ENCODE measurements at places on chromosomes 3 and 15. TPM values are rescaled to one million over a fixed set of nuclear protein-coding genes. Genes with fewer than 3 reads are reported as not detected.

ZNF770 gene
- 30.5 TPM for total RNA-seq

SNUPN gene
- total RNA-seq = 18.1 TPM

RARB gene
- total RNA-seq = 11.2 TPM

ASB14 gene
- total RNA-seq = not detected

TEX55 gene
- not detected for total RNA-seq

MEX3B gene
- 0.48 TPM for total RNA-seq

C3orf49 gene
- not detected for total RNA-seq

PROS1 gene
- total RNA-seq = 46.5 TPM

LRRC3B gene
- 0.16 TPM for total RNA-seq

LINGO1 gene
- total RNA-seq = 1.7 TPM

SRPRB gene
- total RNA-seq = 38.5 TPM

TMEM212 gene
- total RNA-seq = not detected

SLCO2A1 gene
- total RNA-seq = 54.2 TPM

FHIT gene
- total RNA-seq = 10.9 TPM

RHOV gene
- total RNA-seq = not detected

VPS18 gene
- 31.9 TPM for total RNA-seq

IDH3A gene
- 67.4 TPM for total RNA-seq

NRROS gene
- total RNA-seq = 18.2 TPM

C15orf62 gene
- 1.3 TPM for total RNA-seq

IQGAP1 gene
- 320 TPM for total RNA-seq

MYZAP gene
- 13.1 TPM for total RNA-seq

CLRN1 gene
- total RNA-seq = not detected

GOLGA8T gene
- 1.2 TPM for total RNA-seq

CALML4 gene
- 8.7 TPM for total RNA-seq

GOLGA6L7 gene
- not detected for total RNA-seq

TLR9 gene
- total RNA-seq = not detected

ALDH1A3 gene
- 1,088 TPM for total RNA-seq

SCN11A gene
- total RNA-seq = 0.63 TPM

SPINT1 gene
- total RNA-seq = 16.2 TPM

SLC22A14 gene
- 0.65 TPM for total RNA-seq

SLITRK3 gene
- total RNA-seq = 0.16 TPM

SUCNR1 gene
- 1.1 TPM for total RNA-seq

EDC3 gene
- total RNA-seq = 22.7 TPM

AEN gene
- 60.2 TPM for total RNA-seq

TRH gene
- total RNA-seq = 0.65 TPM

CCDC9B gene
- 1.1 TPM for total RNA-seq

CAMK2N2 gene
- total RNA-seq = not detected

RGMA gene
- 8.4 TPM for total RNA-seq

MINDY4B gene
- not detected for total RNA-seq

PXK gene
- total RNA-seq = 51.2 TPM

CCR1 gene
- total RNA-seq = 88.6 TPM

ANKRD34C gene
- total RNA-seq = not detected

ROPN1 gene
- total RNA-seq = not detected

RUBCN gene
- total RNA-seq = 43.1 TPM

C3orf70 gene
- 4.9 TPM for total RNA-seq

SLC9C1 gene
- 0.72 TPM for total RNA-seq

RAD51 gene
- 0.84 TPM for total RNA-seq

LRRIQ4 gene
- total RNA-seq = not detected

ACKR2 gene
- total RNA-seq = 8.8 TPM

MCTP2 gene
- total RNA-seq = 24.6 TPM

PSMA4 gene
- total RNA-seq = 120 TPM

SYNM gene
- total RNA-seq = 49.7 TPM

FBXL22 gene
- 0.56 TPM for total RNA-seq

REC114 gene
- total RNA-seq = not detected
